Adrenal gland (tissue), 19 donors: ENCODE measurements at places on chromosomes 12 and 14. TPM values are rescaled to one million over a fixed set of nuclear protein-coding genes. Genes with fewer than 3 reads are reported as not detected.

The ADAM21 gene
- 0.40 TPM for polyA plus RNA-seq

The TOMM20L gene
- polyA plus RNA-seq, result not detected

The BICDL1 gene
- 5.2 TPM for polyA plus RNA-seq

The C12orf50 gene
- 0.27 TPM for polyA plus RNA-seq

The GPX2 gene
- 0.73 TPM for polyA plus RNA-seq

The IAPP gene
- polyA plus RNA-seq, result not detected

The UNC79 gene
- 4.3 TPM for polyA plus RNA-seq

The COX8C gene
- polyA plus RNA-seq, result not detected

The SERPINA3 gene
- 27.6 TPM for polyA plus RNA-seq

The JAG2 gene
- polyA plus RNA-seq, result 0.93 TPM

The SPATS2 gene
- 19.1 TPM for polyA plus RNA-seq

The SOAT2 gene
- polyA plus RNA-seq, result 0.34 TPM

The PAPLN gene
- 4.2 TPM for polyA plus RNA-seq

The RAN gene
- 105 TPM for polyA plus RNA-seq

DNA sequence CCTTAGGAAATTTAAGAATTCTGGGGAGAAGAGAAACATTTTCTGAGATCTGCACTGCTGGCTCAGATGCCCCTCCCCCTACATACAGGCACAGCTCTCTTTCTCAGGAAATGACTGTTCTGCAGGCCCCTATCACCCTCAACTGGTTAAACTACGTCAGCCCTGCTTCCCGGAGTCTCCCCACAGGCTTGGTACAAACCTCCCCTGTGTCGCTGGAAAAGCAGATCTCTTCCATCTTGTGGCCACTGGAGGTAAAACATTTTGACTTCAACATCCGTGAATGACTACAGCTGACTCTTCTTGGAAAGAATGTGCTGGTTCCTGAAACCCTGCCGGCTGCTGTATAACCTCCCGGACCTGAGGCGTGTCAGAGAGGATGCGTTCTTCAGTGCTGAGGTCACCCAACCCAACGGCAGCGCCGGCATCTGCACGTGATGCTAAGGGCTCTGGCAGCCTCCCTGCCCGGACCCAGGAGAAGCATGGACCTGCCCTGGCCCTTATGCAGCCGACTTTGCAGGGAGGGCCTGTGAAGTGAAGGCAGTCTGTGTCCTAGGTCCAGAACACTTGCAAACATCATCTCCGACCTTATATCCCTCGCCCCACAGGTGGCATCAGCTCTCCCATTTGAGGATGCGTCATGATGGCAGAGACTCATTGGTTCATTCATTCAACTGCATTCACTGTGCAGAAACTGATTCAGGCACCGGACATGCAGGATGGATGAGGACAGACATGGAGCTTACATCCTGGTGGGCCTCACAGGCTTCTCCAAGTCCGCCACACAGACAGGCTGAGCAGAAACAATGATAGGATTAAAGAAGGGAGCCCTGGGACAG lies 129.2 kb downstream of the GCH1 start:
- H3K36me3 ChIP-seq, result no peaks in the 10 kb centered on the region
- H3K27ac ChIP-seq, result peak overlapping the region; percentile 65
- DNase-seq, result peak; percentile 92
- no peaks in the 10 kb centered on the region for H3K27me3 ChIP-seq

DNA sequence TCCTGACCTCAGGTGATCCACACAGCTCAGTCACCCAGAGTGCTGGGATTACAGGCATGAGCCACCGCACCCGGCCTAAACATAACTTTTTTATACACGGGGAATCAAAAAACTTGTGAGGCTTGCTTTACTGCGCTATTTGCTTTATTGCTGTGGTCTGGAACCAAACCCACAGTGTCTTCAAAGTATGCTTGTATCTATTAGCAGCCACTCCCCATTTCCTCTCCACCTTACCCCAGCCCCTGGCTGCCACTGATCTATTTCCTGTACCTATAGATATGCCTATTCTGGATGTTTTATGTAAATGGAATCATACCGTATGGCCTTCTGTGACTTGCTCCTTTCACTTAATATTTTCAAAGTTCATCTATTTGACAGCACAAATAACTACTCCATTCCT lies 233.4 kb downstream of the BMP4 start:
- no peaks in the 10 kb centered on the region for H3K4me1 ChIP-seq
- no peaks in the 10 kb centered on the region for H3K27me3 ChIP-seq
- DNase-seq, result no peak
- no peak overlapping the region for H3K27ac ChIP-seq
- H3K4me3 ChIP-seq, result no peak overlapping the region

DNA sequence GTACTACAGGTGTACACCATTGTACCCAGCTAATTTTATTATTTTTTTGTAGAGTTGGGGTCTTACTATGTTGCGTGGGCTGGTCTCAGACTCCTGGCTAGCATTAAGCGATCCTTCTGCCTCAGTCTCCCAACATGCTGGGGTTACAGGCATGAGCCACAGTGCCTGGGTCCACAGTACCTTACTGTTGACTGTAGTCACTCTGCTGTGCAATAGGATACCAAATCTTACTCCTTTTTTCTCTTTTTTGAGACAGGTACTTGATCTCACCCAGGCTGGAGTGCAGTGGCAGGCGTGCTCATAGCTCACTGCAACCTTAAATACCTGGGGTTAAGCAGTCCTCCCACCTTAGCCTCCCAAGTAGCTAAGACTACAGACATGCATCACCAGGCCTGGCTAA lies 25.6 kb downstream of the PSMA6 start:
- no peak overlapping the region for H3K27ac ChIP-seq
- H3K27me3 ChIP-seq, result no peaks in the 10 kb centered on the region
- H3K4me1 ChIP-seq, result no peaks in the 10 kb centered on the region
- DNase-seq, result no peak
- peaks cover 59% of the 10 kb centered on the region for H3K36me3 ChIP-seq

- H3K4me3 ChIP-seq, result no peak overlapping the region
- no peaks in the 10 kb centered on the region for H3K27me3 ChIP-seq
- no peak for DNase-seq
- H3K36me3 ChIP-seq, result no peaks in the 10 kb centered on the region
- H3K27ac ChIP-seq, result no peak overlapping the region
Measured at GRCh38 chr12:27806259-27806658, 26.2 kb upstream of the MANSC4 start.

- no peak overlapping the region for H3K27ac ChIP-seq
- peaks cover 21% of the 10 kb centered on the region for H3K4me1 ChIP-seq
- no peak overlapping the region for H3K4me3 ChIP-seq
- DNase-seq, result no peak
- H3K36me3 ChIP-seq, result no peaks in the 10 kb centered on the region
- H3K27me3 ChIP-seq, result no peaks in the 10 kb centered on the region
Measured at GRCh38 chr12:26748412-26748740, 84.6 kb downstream of the ITPR2 start.

GRCh38 chr14:27890259-27890658 lies 876.3 kb upstream of the FOXG1 start:
- DNase-seq, result no peak
- H3K27ac ChIP-seq, result no peak overlapping the region
- no peaks in the 10 kb centered on the region for H3K4me1 ChIP-seq
- no peak overlapping the region for H3K4me3 ChIP-seq

DNA sequence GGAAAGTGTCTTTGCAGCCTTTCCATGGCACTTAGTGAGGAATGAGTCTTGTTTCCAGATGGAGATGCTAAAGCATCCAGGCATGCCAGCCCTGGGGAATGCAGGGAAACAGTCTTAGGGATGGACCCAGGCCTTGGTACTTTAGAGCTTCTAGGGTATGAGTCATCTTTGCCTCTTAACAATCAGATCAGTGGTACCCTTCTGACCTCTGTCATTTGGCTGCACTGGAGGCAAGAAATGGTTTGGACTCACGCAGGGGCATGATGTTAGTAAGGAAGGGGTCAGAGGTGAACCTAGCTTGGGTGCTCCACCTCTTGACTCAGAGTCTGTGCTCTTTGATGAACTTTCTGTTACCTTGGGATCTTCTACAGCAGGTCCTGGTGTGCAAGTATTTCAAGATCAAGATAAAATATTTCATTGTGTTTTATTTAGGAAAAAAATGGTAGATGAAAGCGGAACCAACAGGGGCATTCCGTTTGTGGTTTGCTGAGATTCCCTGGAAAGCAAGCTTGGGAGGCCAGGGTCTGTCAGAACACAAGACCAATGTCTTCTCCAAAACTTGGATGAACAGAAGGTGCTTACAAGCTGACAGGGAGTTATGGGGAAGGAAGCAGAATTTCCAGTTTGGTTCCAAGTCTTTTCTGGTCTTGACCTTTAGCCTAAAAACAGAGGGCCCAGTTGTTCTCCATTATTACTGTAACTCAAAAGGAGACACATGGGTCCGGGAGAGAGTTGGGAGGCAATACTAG lies 216.2 kb downstream of the ZFP36L1 start:
- DNase-seq, result no peak
- H3K4me1 ChIP-seq, result peaks cover 7% of the 10 kb centered on the region
- peak overlapping the region; percentile 80 for H3K27ac ChIP-seq
- no peaks in the 10 kb centered on the region for H3K27me3 ChIP-seq
- H3K36me3 ChIP-seq, result no peaks in the 10 kb centered on the region

DNA sequence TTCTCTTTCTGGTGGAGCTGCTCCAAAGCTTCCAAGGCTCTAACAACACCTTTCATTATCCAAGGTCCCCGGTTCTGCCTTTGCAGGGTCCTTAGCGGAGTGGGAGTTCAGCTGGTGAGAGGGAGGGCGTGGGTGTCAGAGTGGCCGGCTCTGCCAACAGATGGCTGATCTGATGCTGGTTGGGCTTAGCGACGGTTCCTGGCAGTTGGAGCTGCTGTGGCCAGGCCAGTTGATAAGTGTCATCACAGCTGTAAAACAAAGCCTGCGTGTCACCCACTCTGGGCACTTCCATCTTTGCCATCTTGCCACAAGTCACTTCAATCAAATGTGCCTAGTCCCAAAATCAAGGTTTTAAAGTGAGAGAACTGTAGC lies 36.3 kb downstream of the RIN3 start:
- peak overlapping the region; percentile 75 for H3K27ac ChIP-seq
- peak overlapping the region; percentile 27 for H3K4me3 ChIP-seq
- peak; percentile 93 for DNase-seq
- H3K4me1 ChIP-seq, result peaks cover 34% of the 10 kb centered on the region
- no peaks in the 10 kb centered on the region for H3K27me3 ChIP-seq

DNA sequence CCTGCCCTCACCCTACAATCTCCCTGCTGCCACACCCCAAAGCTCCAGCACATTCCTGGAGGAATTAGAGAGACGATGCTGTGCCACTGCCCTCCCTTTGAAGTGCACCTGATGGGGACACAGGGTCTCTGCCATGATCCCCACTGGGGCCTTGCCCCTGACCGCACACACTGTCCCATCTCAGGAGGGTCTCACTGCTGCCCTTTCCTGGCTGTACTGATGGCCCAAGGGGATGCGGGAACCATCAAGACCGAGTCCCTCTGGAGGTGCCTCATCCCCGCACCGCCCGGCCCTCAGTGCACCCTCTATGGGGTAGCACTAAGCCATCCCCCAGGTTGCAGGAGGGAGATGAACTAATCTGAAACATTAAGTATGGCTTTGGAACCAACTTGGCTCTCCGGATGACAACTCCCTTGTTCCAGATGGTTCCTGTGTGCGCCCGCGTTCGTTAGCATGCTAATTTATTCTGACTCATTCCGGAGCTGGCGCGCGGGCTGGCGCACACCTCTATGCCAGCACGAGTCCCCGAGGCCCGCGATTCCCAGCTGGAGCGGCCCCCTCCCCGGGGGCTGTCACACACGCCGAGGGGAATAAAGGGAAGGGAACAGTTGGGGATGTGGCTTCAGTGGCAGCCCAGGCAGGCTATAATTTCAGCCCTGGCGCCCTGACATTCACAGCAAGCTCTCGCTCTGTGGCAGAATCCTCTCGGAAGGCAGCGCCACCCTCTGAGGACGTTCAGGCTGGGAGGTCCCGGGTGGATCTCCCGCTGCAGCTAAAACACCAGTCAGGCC lies 34.2 kb upstream of the C14orf180 start:
- peaks cover 12% of the 10 kb centered on the region for H3K27me3 ChIP-seq
- no peak overlapping the region for H3K27ac ChIP-seq
- no peak overlapping the region for H3K4me3 ChIP-seq
- no peak for DNase-seq
- H3K36me3 ChIP-seq, result no peaks in the 10 kb centered on the region

- no peak overlapping the region for H3K4me3 ChIP-seq
- H3K4me1 ChIP-seq, result no peaks in the 10 kb centered on the region
- no peak overlapping the region for H3K27ac ChIP-seq
- H3K36me3 ChIP-seq, result peaks cover 13% of the 10 kb centered on the region
- no peaks in the 10 kb centered on the region for H3K27me3 ChIP-seq
Measured at GRCh38 chr12:58887068-58887467, 33.2 kb downstream of the LRIG3 start.

- no peaks in the 10 kb centered on the region for H3K27me3 ChIP-seq
- no peak overlapping the region for H3K27ac ChIP-seq
- H3K4me3 ChIP-seq, result no peak overlapping the region
- peaks cover 16% of the 10 kb centered on the region for H3K4me1 ChIP-seq
- no peak for DNase-seq
Measured at GRCh38 chr12:49535921-49536525, 2.8 kb upstream of the KCNH3 start.

DNA sequence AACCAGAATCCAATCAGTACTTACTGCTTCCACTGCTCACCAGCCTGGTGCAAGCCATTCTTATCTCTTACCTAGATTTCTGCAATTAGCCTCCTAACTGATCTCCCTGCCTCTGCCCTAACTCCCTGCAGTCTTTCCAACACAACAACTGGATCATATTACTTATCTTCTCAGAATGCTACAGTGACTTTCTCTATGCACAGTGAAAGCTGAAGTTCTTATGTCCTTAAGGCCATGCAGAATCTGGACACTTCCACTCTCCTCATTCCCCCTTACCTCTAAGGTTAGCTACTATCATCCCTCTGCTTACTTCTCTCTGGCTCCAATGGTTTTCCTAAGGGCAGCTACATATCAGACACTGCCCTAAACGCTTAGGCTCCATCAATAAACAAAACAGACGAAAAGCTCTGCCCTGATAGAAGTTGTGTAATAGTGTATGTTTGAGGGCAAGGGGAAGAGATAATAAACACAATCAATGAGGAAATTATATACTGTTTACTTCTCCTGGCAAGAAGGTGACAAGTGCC lies 4.0 kb downstream of the KTN1 start:
- DNase-seq, result no peak
- peaks cover 31% of the 10 kb centered on the region for H3K4me1 ChIP-seq
- H3K4me3 ChIP-seq, result no peak overlapping the region
- H3K27me3 ChIP-seq, result no peaks in the 10 kb centered on the region

- no peaks in the 10 kb centered on the region for H3K4me1 ChIP-seq
- no peak overlapping the region for H3K27ac ChIP-seq
- H3K36me3 ChIP-seq, result no peaks in the 10 kb centered on the region
- no peak for DNase-seq
- no peak overlapping the region for H3K4me3 ChIP-seq
Measured at GRCh38 chr14:27002179-27002578, 404.3 kb upstream of the NOVA1 start.

DNA sequence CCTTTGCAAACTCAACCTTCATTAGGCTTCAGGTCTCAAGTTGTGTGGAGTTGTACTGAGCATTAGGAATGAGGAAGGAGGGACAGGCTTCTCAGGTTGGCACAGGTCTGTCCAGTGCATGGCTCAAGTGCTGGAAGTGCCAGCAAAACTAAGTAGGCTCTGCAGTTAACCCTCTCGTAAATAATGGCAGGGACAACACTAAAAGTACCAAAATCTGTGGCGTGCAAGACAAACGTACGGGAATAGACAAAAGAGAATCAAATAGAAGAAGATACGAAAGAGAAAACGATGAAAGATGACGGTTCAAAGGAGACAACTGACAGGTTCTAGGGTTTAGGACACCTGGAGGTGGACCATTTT lies 612 bp downstream of the TRAPPC6B start:
- no peaks in the 10 kb centered on the region for H3K36me3 ChIP-seq
- H3K27ac ChIP-seq, result peak overlapping the region; percentile 100
- peaks cover 45% of the 10 kb centered on the region for H3K4me1 ChIP-seq
- peak overlapping the region; percentile 72 for H3K4me3 ChIP-seq
